ENCODE measurements at places on chromosomes 11 and 22.

GRCh38 chr11:127965939-127966668 lies 621.3 kb downstream of the ETS1 start:
- DNase-seq = no peak

DNA sequence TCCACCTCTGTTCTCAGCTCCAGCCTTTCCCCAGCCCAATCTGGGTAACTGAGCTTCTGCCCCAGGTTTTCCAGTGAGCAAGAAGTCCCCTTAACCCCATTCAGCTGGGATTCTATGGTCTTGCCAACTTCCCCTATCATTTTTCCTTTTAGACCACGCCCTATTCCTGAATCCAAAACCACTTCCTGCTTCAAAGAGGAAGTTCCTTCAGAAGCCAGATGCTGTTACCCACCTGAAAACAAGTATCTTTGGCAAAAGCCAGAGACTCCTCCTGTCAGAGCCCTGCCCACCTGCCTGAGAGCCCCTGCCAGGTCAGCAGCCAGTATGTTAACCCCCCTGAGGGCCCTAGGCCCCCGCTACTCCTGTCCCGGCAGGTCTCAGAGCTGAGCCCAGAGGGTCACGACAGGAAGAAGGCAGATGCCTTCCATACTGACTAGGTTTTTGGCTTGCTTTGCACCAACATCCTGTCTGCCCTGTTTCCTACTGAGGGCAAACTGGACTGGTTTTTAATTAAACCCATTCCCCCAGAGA lies 20.3 kb upstream of the MICAL2 start:
- DNase-seq = no peak

GRCh38 chr11:62020661-62021060 lies 53.2 kb upstream of the FTH1 start:
- peak; percentile 56 for DNase-seq

DNA sequence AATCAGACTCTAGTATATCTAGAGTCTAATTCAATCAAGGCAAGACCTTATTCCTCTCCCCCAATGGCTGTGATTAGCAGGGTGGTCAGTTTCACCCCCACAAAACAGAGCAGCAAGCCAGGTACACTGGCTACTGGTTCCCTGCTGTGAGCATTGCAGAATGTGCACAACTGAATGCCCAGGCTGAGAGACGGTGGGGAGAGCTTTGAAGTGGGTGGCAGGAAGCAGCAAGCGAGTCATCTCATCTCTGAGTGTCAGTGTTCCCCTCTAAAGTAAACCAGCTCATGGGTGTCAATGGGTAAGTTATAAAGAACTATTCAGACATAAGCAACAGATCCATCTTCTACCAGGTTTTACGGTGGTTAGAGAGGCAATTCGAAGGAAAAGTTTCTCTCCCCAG lies 37.6 kb downstream of the GAB4 start:
- DNase-seq = no peak

DNA sequence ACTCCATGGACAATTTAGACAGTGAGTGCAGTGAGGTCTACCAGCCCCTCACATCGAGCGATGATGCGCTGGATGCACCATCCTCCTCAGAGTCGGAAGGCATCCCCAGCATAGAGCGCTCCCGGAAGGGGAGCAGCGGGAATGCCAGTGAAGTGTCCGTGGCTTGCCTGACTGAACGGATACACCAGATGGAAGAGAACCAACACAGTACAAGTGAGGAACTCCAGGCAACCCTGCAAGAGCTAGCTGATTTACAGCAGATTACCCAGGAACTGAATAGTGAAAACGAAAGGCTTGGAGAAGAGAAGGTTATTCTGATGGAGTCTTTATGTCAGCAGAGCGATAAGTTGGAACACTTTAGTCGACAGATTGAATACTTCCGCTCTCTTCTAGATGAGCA lies 51.4 kb downstream of the SPECC1L start:
- DNase-seq = no peak

DNA sequence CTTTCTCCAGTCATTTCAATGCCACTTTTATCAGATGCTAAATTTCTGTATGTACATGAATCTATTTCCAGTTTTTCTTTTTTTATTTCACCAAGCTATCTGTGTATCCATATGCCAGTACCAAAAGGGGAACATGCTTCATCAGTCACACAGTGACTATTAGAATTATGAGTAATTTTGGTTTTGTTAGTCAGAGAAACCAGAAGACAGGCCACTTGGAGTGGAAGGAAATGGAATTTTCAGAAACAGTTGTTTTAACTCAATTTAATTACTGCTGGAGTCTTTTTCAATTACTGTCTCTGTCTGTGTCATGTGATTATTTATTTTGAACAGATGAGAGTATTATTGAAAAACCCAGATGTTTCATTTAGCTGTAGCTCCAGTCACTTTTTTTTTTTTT lies 84.6 kb upstream of the ANO3 start:
- DNase-seq = no peak

GRCh38 chr11:45678976-45679375 lies 13.6 kb upstream of the CHST1 start:
- DNase-seq = no peak

GRCh38 chr22:31253949-31254348 lies 38.3 kb downstream of the PIK3IP1 start:
- peak; percentile 52 for DNase-seq
